ENCODE measurements at places on chromosomes 4 and X.

- DNase-seq: no peak
Measured at GRCh38 chrX:25020391-25020904, 4.7 kb upstream of the ARX start.

DNA sequence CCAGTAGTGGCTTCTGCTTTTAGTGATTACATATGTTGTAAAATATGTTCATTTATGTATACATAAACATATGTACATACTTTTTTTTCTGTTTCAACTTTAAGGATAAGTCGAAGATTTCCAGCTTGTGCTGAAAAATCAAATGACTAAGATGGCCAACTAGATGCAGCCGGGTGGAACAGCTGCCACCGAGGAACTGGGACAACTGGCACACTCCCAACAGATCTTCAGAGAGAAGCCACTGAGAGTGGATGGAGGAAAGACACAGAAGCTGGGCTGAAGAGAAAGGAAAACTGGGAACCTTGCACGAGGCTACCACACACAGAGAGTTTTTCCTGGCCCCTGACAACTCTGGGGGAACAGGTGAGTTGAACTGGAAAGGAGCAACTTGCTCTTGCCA lies 207.5 kb downstream of the FAM47B start:
- DNase-seq: no peak

GRCh38 chrX:51803833-51804232 lies 60.6 kb downstream of the GSPT2 start:
- no peak for DNase-seq

GRCh38 chr4:18439311-18439710 lies 417.8 kb upstream of the LCORL start:
- no peak for DNase-seq

DNA sequence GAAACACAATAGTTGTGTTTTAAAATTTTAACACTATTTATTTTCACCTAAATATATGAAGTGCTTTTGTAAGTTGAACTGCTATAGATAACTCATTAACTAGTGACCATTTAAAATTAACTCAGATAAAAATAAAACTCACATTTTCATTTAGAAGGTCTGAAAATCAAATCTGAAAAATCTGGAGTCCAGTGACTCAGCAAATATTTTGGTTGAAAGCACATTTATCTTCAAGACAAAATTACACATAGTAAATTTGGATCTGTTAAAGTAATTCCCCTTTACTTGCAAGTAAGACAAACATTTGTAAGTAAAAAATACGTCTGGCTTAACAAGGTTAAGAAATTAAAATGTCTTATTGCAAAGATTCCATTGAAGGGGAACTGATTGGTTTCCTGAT lies 589.1 kb downstream of the TRIML1 start:
- DNase-seq: no peak

DNA sequence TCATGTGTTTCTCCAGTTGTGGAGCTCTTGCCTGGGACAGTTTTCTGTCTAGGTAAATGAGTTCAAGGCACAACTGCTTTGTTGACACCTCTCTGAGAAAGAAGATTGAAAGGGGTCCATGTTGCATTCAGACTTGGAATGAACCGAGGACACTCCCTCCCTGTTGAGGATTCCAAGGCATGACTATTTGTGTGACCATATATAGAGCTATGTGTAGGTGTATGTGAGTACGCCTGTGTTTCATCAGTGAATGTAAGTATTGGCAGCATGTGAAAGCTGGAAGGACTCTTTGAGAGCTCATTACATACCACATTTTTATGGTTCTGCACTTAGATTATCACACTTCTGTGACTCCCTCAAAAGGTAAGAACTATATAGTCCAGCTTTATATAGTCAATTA lies 3.4 kb downstream of the HEPH start:
- no peak for DNase-seq

- peak; percentile 42 for DNase-seq
Measured at GRCh38 chr4:153521999-153522801, 56.0 kb downstream of the TMEM131L start.

DNA sequence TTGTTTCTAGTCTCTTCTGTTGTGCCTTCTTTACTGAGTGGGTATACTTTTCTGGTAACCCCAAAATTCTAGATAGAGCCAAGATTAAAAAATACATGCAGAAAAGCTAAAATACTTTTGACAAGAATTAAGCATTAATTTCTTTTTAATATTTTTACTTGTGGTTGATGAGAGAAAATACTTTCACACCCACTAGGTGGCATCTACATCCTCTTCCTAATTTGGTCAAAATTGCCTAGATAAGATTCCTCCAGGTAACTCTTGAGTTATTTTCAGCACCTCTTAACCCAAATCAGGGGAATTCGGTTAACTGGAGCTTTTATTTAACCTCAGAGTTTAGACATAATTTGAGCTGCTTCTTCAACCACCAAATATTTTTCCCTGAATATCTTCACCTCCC lies 28.4 kb upstream of the COX7B2 start:
- DNase-seq: no peak

GRCh38 chr4:122796801-122797404 lies 29.7 kb upstream of the FGF2 start:
- no peak for DNase-seq

Measured in T-helper 9 cell (primary cell).